Lung (tissue), 17 donors: ENCODE measurements at places on chromosomes 5 and 9.

- peak; percentile 35 for DNase-seq
These were observed 15.4 kb downstream of the ARHGEF37 start for GRCh38 chr5:149596712-149597111.

DNA sequence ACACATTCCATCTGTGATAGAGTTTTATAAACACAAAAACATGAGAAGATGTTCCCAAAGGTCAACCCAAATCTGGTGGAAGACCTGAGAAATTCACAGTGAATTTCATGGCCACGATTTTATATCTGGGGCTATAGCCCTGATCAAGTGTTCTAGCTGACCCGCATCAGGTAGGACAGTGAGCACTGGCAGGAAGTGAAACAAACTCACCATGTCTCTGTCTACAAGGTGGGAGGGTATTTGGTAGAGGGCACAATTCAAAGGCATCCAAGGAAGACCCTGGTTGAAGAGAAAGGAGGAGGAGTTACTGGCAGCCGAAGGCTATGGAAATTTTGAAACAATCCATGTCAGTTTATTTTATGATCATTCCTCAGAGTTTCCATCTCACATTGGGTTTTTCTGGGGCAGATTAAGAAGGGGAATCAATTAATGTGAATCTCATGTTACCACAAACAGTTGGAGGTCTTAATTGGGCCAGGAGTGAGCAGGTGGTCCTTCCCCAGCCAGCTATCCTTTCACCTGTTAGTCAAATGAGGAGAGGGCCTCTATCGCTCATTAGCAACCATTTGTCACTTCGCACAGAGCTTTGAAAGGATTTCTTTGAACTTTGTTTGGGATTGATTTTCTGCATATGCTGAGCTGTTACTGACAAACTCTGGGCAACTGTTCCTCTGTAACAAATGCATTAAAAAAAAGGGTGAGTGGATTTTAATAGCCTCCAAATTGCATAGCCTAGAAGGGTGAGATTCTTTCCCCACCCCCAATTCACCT, 612.0 kb upstream of the CLINT1 start:
- peak; percentile 65 for DNase-seq

DNA sequence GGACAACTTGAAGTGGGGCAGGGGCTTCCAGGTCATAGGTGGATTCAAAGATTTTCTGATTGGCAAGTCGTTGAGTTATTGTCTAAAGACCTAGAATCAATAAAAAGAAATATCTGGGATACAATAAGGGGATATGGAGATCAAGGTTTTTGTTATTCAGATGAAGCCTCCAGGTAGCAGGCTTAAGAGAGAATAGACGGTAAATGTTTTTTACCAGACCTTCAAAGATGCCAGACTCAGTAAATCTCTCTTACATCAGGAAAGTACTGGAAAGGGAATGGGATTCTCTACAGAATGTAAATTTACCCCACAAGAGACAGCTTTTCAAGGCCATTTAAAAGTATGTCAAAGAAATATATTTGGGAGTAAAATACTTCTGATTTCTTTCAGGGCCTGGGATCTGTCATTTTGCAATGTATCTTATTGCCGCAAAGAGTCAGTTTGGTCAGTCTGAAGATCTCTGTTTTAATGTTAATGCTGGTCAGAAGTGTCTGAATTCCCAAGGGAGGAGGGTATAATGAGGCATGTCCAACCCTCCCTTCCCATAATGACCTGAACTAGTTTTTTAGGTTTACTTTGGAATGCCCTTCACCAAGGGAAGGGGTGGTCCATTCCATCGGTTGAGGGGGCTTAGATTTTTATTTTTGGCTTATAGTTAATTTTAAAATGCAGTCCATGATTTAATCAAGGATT, 13.6 kb upstream of the LYSMD3 start:
- DNase-seq, result no peak

GRCh38 chr5:122076669-122077365, 1.2 kb downstream of the LOX start:
- peak; percentile 86 for DNase-seq

DNA sequence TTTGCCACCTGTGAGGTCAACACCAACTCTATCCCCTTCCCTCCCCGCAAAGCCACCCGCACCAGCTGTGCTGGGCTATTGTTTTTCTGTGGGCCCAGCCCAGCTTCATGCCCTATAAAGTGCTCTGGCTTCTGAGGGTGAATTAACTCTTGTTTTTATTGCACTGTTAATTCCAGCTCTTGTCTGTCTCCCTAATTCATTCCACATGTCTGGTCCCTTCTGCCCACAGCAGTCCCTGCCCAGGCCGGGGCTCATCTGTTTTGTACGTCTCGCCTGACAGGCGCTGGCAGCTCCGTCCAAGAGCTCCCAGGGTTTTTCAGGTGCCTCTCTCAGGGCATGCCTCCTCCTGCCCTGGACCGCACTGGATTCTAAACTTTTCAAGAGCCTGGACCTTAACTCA, 118.9 kb downstream of the PDZD2 start:
- DNase-seq, result no peak

- no peak for DNase-seq
These were observed 15.5 kb downstream of the PCDHB15 start for GRCh38 chr5:141260458-141261237.

- peak; percentile 81 for DNase-seq
These were observed 23.8 kb upstream of the ZNF622 start for GRCh38 chr5:16489322-16489791.

DNA sequence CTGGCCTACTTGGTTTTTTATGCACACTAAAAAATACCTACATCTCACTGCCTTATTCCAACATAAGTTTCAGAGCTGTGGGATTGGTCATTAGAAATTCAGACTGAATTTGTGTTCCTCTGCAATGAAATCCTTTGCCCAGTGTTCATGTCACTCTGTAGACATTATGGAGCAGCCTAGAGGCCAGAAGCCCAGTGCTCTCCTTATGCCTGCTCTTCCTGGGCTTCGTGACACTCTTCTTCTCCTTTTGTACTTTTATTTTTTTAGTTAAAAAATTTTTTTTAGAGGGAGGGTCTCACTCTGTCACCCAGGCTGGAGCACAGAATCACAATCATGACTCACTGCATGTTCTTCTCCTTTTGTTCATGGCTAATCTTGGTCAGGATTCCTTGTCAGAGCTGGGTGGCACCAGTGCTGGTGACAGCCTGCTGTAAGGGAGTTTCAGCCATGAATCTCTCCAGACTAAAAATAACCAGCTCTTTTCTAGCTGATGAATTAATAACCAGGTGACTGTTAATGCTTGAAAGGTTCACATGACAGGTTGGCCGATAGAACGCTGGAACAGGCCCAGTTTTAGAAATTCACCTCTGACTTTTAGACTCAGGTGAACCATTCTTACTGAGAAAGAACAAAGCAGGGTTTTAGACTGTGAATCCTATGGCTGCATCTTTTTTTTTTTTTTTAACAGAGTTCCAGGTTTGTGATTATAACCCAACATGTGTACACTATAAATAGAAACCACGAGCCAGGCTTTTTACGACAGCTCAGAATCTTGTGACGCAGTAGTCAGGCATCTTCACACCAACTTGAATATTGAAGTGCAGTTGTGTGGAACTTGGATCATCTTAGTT, 34.1 kb upstream of the C5orf47 start:
- no peak for DNase-seq

DNA sequence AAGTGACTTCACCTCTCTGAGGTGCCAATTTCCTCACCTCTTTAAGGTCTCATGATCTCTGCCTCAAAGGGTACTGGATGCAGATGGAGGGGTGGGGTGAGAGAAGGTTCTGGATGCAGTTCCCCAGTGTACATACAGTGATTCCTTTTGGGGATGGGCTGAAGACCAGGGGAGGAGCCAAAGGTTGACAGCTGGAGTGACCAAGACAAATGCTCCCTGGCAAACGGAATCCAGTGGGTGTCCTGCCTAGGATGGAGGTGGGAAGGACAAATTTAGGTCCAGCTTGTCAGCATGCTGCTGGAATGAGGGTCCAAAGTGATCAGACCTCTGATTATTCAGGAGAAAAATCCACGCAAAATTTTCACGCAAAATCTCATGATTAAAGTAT, 7.3 kb upstream of the LMX1B start:
- DNase-seq, result no peak

DNA sequence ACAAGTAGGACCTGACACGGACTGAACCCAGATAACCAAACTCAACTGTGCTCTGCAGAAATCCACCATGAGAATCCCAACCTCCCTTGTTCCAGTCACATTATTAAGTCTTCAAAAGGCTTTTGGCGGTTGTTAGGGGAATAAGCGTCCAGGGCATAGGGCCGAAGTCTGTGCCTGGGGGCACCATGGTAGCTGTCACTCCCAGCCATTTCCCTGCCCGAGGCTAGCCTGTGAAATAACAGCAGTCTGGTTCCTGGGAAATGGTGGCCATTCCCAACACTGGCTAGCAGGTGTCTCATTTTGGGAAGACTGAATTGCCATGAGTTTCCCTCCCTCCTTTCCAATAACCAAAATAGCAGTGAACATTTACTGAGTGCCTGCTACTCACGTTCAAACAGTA, 122.2 kb downstream of the CRB2 start:
- DNase-seq, result no peak

DNA sequence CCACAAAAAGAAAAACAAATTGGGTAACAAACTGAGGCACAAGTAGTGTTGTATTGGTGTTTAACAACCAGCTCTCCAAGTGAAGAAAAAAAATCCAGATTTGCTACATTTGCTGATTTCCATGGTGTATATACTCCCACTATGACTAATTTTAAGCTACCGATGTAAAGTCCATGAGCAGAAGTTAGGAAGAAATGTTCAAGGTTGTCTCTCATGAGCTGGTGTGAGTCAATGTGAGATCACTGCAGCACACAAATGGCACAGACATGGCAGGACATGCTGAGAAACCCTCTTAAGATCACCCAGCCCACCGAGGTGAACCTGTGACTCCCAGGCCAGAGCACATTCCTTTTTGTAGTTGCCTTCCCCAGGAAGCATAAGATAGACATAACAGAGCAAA, 36.2 kb downstream of the SLC44A1 start:
- DNase-seq, result no peak

GRCh38 chr9:10062629-10063395, 550.0 kb downstream of the PTPRD start:
- DNase-seq, result no peak

DNA sequence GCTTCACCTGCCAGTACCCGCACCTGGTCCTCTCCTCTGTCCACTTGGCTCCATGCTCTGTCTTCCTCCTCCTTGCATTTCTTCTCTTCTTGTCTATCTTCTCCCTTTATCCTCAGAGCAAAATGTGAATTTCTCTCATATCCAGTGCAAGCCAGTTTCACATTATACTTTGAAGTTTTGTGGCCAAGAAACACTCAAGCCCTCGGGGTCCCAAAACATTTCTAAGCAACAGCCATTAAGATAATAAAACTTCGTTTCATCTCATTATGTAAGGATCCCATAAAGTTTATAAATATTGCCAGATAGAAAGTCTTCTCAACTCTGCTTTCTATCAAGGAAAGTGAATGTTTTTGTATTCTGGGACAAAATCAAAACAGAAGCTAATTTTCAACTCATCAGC, 178.8 kb downstream of the SNX18 start:
- peak; percentile 89 for DNase-seq

DNA sequence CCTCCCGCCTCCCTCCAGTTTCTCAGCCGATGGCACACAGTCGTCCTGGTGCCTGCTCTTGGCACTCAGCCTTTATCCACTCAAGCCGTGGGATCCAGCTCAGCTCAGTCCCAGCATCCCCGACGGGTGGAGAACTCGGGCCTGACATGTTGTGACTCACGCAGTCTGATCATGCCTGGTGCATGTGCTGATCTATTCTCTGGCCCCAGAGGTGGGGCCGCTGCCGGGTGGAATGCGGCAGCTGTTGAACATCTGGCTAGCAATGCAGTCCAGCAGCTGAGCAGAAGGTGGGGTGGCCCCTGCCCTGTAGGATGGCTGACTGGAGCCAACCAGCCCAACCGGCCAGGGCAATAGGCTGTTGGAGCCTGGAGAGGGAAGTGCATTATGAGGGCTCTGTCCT, 1.7 kb upstream of the AIF1L start:
- DNase-seq, result peak; percentile 8

- DNase-seq, result no peak
These were observed 90.5 kb upstream of the GDNF start for GRCh38 chr5:37930350-37930749.

- peak; percentile 44 for DNase-seq
These were observed 107.4 kb downstream of the JAKMIP2 start for GRCh38 chr5:147675168-147675567.

DNA sequence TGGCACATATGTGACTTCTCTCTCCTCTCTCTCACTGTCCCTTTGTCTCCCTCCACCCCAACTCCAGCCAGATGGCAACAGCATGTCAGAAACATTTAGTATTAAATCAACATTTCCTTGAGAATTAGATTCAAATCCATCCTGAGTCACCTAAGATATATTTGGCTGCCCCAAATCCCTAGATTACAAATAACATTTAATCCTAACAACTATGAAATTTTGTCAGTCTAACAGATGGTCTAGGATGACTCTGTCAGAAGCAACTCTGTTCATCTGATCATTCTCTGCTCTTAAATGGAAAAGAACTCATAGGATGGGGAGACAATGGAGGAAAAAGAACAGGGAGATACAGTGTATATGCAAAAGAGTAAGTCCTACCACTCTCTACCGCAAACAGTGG, 201.2 kb downstream of the TSSK1B start:
- no peak for DNase-seq
